NAMALWA (cell line): ENCODE measurements at places on chromosomes 7 and 10.

DNA sequence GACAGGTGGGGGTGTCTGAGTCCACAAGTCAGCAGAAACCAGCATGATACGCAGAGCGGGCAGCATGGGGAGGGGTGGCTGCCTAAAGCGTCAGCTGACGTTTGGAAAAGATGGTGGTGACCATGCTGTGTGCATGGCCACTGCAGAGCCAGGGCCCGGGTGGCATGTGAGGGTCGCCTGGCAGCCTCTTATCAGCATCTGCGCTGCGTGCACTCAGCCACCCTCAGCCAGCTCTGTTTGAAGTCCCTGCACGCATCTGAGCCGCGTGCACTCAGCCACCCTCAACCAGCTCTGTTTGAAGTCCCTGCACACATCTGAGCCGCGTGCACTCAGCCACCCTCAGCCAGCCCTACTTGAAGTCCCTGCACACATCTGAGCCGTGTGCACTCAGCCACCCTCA, 61.5 kb downstream of the WDR37 start:
- DNase-seq, result no peak

- DNase-seq, result no peak
Measured at GRCh38 chr7:46932676-46933424, 649.1 kb downstream of the TNS3 start.

DNA sequence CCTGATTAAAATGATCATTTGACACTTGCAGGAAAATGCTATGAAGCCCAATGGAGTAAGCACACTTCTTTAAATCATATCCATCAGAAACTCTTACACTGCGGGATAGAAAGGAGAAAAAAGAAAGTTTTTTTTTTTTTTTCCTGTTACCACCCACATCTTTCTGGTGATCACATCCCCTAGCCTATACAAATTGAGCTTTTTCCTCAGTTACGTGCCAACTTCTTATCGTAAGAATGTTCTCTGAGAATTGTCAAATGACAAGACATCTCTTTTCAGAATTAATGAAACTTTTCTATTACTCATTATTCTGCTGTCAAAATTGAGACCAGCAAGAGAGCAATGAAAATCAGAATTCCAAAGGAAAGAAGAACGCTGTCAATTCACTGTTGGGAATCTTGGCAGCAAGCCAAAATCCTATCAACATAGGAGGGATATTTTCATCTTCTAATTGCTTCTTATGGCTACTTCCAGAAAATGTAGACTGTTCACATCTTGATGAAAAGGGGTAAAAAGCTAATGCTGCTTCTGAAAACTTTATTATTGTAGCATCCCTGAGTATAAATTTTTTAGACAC, 179.5 kb downstream of the ADAM12 start:
- DNase-seq, result no peak

- no peak for DNase-seq
Measured at GRCh38 chr7:48515171-48515570, 343.9 kb downstream of the ABCA13 start.

DNA sequence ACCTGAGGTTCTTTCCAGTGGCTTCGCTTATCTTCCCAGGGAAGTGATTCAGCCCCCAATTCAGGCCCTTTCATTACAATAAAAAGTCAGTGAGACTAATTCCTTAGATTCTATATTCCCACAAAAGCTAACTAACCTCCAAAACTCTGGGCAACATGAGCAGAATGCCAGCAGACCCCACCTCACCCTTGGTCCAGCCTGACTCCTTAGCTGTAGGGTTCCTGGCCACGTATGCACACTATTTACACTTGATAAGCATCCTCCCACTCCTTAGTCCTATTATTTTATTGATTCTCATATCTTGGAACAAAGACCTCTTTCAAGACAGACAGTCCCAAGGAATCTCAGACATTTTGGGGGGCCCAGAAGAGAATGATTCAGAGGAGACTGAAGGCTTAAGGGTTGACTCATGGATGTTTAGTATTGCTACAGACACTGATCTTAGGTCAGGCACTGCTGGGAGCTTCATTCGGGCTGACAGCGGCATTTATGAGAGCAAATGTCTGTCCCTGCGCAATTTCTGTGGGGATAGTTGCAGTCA, 162.6 kb upstream of the GDF10 start:
- no peak for DNase-seq

DNA sequence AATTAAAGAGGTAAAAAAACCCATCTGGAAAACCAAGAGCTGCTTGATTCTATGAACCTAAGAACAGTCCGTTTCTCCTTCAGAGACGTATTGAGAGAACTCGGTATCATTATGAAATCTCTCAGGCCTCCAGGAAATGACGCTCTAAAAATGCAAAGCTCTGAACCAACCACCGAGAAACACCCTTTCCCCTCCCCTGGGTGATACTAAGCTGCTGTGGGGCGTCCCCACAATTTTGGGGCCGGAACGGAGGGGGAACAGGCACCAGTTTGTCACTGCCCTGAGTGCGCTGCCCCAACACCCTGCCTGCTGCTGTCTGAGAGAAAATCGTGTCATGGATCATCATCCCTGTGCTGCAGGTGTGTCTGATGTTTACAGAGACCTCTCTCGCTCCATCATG, 509.5 kb downstream of the DNAJB6 start:
- no peak for DNase-seq

- no peak for DNase-seq
Measured at GRCh38 chr7:74441801-74442200, 11.9 kb upstream of the GTF2IRD1 start.

GRCh38 chr10:86103391-86104101, 263.0 kb downstream of the GRID1 start:
- DNase-seq, result no peak

DNA sequence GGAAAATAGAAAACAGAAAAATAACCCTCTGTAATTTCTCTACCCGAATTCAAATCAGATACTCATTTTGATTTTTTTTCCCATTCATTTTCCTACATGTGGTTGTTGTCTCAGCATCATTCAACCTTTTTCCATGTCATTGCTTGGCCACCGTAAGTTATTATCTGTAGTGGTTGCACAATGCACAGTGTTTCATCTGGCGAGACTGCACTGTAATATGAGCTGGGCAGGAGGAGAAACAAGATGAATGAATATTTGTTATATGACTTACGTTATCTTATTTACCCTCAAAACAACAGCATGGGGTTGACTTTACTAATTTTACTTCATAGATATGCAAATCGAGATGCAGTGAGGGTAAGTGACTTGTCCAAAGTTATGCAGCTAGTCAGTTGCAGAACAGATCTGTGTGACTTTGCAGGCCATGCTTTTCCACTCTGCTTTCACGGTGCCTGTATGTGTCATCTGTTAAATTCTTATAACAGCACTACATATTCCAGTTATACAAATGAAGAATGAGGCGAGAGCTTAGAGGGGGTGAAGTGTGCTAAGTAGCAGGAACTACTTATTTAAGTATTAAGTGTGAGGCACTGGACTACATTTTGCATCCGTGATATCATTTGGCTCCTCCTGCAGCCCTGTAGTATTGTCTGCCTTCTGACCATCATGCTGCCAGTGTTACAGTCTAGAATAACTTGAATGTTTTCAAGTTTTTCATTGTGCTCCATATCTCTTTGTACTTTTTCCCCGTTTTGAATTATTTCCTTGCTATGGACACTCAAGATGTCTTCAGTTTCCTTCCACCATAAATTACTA, 56.7 kb downstream of the ZMYND11 start:
- no peak for DNase-seq

DNA sequence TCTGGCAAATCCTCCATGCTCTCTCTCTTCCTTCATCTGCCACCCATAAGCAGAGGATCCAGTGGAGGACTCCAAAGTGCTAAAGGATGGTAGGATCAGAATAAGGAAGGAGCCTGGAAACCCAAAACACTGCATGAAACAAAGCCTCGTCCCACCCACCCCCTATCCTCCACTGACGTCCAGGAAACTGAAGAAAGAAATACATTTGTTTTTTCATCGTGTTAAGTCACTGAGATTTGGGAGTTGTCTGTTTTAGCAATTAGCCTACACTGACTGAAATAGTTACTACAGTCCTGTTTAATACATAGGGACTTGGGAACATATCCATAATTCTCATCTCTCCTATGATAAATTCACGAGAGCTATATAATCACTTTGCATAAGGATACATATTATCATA, 14.8 kb downstream of the ANXA7 start:
- DNase-seq, result no peak

- no peak for DNase-seq
Measured at GRCh38 chr7:75537731-75538130, 45.6 kb downstream of the SPDYE5 start.

GRCh38 chr7:13293264-13294002, 606.0 kb downstream of the ARL4A start:
- DNase-seq, result no peak

GRCh38 chr7:37220664-37221063, 228.0 kb downstream of the ELMO1 start:
- no peak for DNase-seq

DNA sequence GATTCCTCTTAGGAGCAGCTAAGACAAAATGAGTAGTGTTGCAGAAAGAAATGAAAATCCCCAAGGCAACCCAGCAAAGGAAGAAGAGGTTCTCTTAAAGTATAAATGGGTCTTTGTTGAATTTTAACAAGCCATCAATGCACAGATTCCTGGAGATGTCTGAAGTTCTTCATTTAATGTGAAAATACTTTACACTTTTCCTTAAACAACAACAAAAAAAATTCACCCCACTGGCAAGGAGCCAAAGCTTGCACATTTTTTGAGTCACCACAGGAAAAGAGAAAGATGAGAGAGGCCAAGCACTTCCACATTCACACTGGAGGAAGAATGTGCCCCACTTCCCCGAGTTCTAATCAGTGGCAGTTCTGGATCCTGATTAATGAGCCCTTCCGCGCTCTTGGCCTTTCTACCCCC, 286.4 kb upstream of the MEOX2 start:
- DNase-seq, result no peak

GRCh38 chr7:7793921-7794320, 75.5 kb upstream of the RPA3 start:
- no peak for DNase-seq

DNA sequence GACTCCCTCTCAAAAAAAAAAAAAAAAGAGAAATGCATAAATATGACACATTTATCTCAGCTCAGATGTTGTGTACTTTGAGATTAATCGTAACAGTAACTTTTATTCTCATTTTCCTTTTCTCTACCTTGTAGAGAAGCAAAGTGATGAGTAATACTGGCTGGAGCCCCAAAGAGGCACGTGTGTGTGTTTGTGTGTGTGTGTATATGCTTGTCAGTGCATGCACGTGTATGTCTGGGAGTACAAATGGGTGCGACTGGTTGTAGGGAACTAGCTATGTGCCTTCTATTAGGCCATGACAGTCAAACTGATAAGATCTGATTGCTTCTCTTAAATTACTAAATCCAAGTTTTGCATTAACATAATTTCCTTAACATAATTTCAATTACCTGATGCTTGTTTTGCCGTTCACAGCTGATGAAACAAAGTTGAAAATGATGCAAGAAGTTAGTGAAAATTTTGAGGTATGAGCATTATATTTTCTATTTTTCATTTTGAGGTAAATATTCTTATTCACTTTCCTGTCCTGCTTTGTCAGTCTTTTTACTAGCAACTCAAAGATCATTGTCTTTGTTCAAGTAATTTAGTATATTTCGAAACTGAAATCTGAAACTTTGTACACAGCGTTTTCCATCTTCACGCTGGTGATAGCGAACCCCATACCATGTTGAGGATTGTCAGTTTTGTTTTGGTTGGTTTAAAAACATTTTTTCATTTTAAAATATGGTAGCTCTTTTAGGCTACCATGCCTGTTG, 3.4 kb downstream of the TRRAP start:
- no peak for DNase-seq

- no peak for DNase-seq
Measured at GRCh38 chr7:24724451-24725190, 32.6 kb downstream of the GSDME start.

- DNase-seq, result no peak
Measured at GRCh38 chr7:140655511-140656408, 15.1 kb upstream of the DENND2A start.

DNA sequence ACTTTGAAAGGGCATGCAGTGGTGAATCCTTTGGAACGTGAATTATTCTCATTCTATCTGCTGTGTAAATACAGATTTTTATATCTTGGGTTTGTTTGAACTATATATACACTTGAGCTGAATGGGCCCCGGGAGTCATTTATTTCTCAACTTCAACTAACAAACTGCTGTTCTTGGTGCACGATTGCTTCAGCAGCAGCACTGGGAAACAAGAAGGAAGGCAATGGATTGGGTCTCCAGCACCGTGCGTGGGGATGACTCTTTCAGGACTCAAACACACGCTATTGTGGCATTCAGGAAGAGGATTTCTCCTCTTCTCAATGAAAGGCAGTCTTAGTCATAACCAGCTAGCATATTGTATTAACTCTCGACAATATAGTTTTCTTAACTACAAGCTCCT, 226.0 kb upstream of the NFE2L3 start:
- DNase-seq, result no peak

- DNase-seq, result no peak
Measured at GRCh38 chr7:16315280-16315679, 106.1 kb downstream of the CRPPA start.

- DNase-seq, result no peak
Measured at GRCh38 chr7:36985316-36985715, 261.0 kb upstream of the AOAH start.

GRCh38 chr7:80720146-80720545, 81.7 kb downstream of the CD36 start:
- no peak for DNase-seq

DNA sequence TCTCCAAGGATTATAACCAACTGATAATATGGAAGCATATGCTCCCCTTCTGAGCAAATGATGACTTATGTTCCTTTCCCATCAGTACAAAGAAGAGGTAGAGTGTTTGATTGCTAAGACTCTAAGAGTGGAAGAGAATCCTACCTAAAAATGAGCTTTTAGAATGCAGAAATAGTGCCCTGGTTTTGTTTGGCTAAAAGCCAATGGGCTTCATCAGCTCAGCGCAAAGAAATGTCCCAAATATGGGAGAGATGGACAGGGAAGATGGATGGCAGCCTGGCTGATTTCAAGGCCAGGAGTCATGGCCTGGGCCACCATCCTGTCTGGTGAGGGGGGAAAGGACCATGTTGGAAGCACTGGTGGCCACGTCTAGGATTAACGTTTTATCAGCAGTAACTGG, 60.2 kb downstream of the GPR26 start:
- DNase-seq, result no peak

GRCh38 chr10:124998624-124999291, 56.8 kb downstream of the ZRANB1 start:
- DNase-seq, result no peak
